ENCODE measurements at places on chromosomes 12 and 14.

- DNase-seq = no peak
These were observed 110.7 kb downstream of the PTPRR start for GRCh38 chr12:70809887-70810286.

DNA sequence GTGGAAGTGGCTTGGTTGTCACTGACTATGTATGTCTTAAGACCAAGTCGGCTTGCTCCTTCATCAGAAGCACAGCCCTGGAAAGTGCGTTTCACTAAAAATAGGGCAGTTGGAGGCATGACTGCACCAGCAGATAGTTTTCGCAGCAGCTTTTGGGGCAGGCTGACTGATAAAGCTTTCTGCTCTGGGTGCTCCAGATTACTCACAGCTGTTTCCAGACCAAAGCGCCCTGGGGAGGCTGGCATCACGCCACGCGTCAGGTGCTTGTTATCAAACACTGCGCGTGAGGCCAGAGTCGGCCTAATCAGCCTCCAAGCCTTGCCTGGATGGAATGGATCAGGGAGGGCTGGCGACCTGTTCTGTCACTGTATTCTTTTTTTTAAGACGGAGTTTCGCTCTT lies 13.3 kb upstream of the LRRC10 start:
- peak; percentile 92 for DNase-seq

GRCh38 chr14:92556863-92557543 lies 43.4 kb downstream of the RIN3 start:
- no peak for DNase-seq

DNA sequence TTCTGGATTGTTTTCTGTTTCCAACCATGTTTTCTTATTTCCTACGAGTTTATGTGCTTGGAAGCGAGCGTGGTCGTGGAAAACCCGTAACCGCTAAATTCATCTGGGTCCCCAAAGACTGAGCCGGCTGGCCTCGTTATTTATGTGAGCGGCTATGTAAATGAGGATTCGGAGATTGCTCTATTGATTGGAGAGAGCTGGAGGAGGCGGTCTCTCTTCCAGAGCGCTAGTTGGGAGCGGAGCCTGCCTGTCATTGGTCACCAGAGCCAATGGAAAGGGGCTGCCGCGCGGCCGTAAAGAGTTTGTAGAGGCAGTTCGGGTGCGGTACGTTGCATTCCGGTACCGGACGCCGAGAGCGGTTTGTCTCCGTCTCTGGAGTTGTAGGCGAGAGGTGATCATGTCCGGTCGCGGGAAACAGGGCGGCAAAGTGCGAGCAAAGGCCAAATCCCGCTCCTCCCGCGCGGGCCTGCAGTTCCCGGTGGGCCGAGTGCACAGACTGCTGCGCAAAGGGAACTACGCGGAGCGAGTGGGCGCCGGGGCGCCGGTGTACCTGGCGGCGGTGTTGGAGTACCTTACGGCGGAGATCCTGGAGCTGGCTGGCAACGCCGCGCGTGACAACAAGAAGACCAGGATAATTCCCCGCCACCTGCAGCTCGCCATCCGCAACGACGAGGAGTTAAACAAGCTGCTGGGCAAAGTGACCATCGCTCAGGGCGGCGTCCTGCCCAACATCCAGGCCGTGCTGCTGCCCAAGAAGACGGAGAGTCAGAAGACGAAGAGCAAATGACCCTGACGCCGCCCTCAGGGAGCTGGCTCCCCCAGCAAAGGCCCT lies 29.0 kb downstream of the WBP11 start:
- peak; percentile 95 for DNase-seq

DNA sequence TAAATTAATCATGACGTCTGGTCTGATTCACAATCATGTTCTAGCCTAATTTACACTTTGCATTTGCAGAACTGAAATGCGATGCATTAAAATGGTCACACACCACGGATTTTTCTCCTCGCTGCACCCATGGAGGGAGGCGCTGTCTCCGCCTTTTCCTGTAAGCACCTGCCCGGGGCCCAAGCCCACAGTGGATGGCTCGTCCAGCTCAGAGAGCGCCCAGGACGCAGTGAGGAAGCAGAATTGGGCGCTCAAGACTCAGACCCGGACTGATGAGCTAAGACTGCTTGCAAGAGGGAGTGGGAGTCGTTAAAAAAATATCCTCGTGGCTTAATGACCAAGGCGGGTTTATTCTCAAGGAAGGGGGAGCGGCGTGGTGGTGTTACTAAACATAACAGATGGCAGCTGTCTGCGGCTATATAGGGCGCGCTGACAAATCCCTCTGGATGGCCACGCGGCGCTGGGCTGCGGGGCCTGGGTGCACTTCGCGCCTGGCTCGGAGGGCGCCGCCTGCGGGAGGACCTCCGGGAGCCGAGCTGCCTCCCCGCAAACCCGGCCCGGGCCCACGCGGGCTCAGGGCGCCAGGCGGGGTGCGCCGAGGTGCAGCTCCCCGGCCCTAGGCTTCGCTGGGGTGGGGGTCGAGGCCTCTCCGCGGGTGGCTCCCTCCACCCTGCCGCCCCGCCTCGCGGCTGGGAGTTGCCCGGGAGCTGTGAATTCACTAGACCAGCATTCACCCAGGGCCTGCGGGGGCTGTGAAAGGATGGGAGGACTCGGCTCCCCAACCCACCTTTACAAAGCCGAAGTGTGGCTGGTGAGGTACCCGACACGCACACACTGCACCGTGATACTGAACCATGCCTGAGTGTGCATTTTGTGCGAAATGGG lies 78.7 kb downstream of the PPM1A start:
- peak; percentile 51 for DNase-seq

DNA sequence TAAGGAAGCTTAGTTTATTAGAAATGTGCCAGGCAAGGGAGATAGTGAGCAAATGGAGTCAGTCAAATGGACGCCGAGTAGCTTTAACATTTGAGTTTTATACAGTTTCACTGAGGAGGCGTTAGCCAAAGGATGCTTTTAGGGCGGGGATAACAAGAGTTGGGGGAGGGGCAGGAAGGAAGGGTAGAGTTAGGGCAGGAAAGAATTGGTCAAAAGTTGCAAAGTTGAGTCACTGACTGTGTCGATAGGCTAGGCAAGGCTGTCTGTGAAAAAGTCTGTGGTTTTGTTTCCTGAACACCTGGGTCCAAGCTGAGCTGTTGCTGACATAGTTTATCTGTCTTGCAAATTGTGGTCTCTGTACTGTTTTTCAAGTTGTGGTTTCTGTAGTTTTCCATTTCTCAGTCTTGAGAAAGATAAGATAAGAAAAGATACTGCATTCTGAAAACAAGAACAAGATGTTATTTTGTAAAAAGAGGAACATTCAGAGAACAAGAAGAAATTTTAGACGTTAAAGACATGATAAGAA lies 62.6 kb upstream of the RESF1 start:
- DNase-seq = no peak

DNA sequence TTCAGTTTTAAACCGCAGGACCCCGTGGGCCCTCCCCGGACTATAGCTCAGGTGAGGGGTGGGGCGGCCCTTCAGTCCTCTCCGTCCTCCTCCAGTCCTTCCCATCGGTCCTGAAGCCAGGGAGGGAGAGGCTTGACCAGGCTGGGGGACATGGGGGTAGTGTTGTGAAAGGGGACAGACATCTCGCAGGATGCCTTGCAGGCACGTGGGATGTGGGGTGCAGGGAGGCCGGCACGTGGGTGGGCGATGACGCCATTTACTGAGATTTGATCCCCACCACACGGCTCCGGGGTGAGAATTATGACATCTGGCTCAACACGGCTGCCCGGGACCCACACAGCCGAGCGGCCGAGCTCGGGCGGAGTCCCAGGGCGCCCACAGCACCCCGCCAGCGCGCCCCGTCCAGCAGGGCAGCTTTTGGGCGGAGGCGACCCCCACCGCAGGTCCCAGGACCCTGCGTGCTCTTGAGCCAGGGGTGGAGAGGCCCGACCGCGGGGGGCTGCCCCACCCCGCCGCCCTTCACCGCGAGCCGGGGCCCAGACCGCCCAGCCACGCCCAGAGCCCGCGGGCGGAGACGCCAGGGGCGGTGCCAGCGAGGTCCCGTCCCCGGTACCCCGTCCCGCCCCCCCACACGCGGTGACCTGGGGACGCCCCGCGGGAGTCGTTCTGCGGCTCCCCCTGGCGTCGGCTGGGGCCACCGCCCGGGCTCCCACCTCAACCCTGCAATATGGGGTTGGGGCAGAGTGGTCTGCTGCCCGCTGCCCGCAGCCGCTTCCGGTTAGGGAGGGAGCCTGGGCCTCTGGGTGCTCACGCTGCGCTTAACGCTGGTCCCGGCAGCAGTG lies 3.3 kb upstream of the EXOC3L4 start:
- DNase-seq = peak; percentile 81

- DNase-seq = no peak
These were observed 6.1 kb downstream of the HOXC10 start for GRCh38 chr12:53991077-53991460.

GRCh38 chr12:13599176-13599575 lies 382.2 kb downstream of the GRIN2B start:
- no peak for DNase-seq
